ENCODE measurements at places on chromosomes 6 and 20.

DNA sequence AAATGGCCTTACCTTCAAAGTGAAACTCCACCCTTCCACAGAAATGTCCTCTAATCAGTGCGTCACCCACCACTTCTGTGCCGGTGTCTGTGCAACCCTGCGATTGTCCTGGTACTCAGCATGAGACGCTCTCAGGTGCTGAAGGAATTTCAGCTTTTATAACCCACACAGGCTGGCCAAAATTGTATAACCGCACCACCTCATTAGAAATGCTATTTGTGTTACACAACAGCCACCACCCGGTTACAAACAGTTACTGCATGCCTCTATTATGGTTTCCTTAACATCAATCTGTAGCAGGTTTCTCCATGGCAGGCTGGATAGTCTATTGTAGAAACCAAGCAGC, 51.5 kb downstream of the SLC23A2 start:
- DNase-seq: no peak

GRCh38 chr6:89612121-89612520, 26.4 kb downstream of the LYRM2 start:
- no peak for DNase-seq

- no peak for DNase-seq
Observed at GRCh38 chr20:43507150-43508080, at the start of gene L3MBTL1. Gene L3MBTL1, plus strand, starts transcription at chr20:43507697. Its CDS starts 5,807 bp downstream, at chr20:43513504.

GRCh38 chr6:120869397-120869796, 464.9 kb downstream of the TBC1D32 start:
- no peak for DNase-seq

DNA sequence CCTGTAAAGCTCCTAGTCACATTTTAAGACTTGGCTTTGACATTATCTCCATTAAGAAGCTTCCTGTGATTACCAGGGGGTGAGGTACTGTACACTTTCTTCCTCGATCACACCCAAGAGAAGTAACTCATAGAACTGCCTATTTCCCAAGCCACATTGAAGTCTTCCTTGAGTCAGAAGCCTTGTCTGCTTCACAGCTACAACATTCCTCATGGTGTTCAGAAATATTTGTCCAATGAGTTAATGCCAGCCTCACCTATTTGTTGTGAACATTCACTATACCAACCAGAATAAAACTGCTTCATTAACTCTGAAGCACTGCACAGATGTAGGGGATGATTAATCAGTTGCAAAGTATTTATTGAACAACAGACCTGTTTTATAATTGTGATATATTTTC, 622.3 kb downstream of the PTPRT start:
- DNase-seq: no peak

DNA sequence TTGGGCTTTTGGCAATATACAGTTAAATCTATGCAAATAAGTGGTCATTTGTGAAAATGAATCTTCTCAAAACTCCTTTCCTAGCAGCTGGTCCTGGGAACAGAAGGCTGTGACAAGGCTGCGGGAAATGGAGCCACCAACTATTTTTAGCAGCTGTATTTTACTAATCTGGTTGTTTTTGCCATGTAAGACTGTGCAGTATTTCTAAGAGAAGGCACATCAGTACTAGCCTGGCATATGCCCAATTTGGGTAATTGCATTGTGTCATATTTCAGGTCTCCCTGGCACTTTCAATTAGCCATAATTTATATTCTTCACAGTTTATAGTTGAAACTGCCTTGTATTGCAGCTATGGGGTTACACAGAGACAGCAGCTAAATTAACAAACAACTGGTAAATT, 109.6 kb downstream of the MANEA start:
- no peak for DNase-seq

- DNase-seq: no peak
Observed at GRCh38 chr6:134447423-134447822, 129.5 kb upstream of the SGK1 start.

- no peak for DNase-seq
Observed at GRCh38 chr6:36444470-36444869, 1.7 kb downstream of the KCTD20 start.

GRCh38 chr20:16408981-16409380, 164.3 kb downstream of the KIF16B start:
- DNase-seq: no peak

- peak; percentile 61 for DNase-seq
Observed at GRCh38 chr6:90610751-90611542, 24.1 kb upstream of the MAP3K7 start.

DNA sequence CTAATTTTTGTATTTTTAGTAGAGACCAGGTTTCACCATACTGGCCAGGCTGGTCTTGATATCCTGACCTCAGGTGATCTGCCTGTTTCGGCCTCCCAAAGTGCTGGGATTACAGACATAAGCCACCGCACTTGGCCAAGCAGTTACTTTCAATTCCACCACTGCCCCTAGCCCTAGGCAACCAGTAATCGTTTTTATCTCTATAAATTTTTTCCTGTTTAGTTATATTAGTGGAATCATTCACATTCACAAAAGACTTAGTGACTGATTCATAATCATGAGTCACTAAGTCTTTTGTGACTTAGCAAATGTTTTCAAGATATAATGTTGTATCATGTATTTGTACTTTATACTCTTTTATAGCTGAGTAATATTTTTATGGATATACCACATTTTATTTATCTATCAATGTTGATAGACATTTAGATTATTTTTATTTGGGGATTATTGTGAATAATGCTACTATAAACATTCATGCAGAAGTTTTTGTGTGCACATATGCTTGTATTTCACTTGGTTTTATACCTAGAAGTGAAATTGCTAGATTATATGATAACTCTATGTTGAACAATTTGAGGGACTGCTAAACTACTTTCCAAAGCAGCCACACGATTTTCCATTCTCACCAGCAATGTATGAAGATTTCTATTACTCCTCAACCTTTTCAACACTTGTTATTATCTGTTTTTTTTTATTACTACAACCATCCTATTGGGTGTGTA, 421.4 kb upstream of the ID4 start:
- DNase-seq: no peak

- peak; percentile 15 for DNase-seq
Observed at GRCh38 chr20:46253391-46253790, 54.9 kb downstream of the CDH22 start.

DNA sequence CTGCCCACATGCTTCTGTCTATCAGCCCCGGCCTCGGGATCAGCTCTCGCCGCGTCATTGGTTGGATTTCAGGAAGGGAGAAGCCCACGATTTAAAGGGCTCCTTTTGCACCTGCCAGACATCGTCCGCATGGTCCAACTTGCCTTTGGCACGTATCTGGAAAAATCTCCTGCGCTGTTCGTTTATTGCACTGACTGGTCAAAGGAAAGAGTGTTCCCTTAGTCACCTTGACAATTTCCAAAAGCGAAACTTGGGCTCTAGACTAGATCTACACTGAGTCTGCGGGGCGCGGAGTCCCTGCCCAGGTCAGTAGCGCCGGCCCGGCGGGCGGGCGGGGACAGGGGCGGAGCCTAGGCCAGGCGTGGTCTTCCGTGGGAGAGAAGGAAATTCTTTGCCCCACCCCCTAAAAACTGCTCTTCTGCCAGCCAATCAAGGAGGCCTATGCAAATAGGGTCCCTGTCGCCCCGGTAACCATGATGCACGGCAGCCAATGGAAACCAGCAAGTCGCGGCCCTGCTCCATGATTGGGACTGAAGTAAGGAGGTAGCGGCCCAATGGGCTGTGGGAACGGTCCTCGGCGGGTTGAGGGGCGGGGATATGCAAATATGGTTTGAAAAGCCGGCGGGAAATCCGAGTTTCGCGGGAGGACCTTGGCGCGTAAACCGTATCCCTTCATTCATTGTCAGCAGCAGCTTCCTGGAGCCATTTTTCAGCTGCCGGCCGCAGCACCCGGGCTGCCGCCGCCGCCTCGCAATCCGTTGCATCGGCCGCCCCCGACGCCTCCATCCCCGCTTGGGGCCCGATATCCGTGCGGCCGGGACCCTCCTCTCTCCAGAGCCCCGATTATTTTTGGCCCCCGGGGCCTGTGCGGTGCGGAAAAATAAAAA, at the start of gene E2F3:
E2F3 (plus strand) TSS at position 675 of the 887 bp plus-strand sequence. CDS start 354 bp downstream, outside the sequence.
- DNase-seq: peak; percentile 98

DNA sequence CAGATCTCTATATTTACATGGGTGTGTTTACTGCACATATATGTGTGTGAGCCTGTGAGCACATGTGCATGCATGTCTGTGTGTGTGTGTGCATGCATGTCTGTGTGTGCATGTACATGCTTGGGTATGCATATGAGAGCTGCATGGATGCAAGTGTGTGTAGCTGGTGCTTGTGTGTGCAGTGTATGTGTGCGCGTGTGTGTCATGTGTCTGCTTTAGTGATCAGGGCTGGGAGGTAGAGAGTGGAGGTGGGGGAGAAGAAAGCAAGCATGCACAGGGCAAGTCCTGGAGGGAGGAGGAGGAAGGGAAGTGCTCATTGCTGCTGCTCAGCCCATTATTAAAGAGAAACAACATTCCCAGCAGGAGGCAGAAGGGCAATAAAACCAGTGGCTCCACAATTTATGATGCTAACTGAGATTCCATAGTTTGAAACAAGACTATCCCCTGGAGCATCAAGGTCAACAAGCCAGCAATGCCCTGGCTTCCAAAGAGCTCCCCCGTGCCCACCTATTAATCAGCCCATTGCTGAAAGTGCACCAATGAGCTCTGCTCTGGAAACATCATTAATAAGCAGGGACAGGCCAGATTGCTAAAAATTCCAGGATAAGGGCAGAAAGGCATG, 414.0 kb downstream of the MAFB start:
- DNase-seq: no peak

DNA sequence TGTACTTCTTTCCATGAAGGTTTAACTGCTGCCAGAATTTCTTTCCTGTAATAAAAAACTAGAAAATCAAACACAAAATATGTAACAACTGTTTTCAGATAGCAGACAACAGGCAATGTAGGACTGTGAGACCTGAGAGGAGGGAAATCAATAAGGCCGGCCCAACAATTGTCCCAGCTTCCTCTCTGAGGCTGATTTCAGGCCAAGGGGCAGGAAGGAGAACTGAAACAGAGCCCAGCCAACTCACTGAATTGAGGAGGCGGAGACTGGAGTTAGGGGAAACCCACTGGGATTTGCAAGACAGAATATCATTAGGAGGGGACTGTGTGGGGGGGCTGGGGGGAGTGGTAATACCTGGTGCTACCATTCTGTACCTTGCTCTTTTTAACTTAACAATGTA, 42.2 kb downstream of the FLRT3 start:
- DNase-seq: no peak

- no peak for DNase-seq
Observed at GRCh38 chr20:16005021-16005914, 568.0 kb downstream of the KIF16B start.

GRCh38 chr20:23161968-23162696, 76.0 kb upstream of the CD93 start:
- DNase-seq: peak; percentile 99

DNA sequence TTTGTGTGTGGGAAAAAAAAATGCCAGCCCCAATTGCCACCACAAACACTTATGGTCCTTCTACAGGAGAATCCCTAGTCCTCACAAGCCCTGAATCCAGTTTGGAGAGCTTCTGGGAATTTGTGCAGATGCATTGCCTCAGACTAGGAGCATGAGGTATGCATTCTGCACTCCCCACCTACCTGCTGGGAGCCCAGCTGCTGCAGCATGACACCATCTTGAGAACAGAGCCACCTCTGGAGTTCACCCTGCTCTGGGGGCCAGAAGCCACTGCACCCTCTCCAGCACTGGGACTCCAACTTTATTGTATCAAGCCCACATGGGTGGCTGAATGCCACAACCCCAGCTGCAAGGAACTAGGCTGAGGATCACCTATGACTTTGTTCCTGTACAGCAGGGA, 568.5 kb upstream of the ID4 start:
- no peak for DNase-seq

DNA sequence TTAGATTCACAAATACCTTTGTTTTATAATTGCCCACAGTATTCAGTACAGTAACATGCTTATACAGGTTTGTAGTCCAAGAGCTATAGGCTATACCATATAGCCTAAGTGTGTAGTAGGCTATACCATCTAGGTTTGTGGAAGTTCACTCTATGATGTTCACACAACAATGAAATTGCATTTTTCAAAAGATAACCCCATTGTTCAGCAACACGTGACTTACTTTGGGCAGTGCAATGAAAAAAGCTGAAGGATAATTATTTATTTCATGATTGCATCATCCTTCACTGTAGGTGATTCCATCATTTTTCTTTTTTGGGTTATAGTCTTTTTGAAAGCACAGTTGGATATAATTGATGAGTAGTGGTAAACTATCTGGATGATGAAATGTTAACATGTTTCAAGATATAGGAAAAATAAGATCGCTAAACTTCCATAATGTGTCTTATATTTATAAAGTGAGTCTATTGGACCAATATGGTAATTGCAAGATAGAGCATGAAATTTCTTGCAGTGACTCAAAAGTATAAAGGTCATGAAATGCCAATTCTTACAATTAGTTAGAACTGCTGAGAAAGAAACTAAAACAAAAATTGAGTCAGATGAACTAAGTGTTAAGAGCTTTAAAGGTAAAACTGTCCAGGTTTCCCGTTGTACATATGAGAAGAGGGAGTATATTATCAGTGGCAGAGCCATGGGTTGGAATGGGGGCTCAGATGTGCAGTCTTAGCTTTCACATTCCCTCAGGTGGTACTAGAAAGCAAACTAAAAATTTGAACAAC, 164.4 kb downstream of the ZFAND3 start:
- DNase-seq: no peak

DNA sequence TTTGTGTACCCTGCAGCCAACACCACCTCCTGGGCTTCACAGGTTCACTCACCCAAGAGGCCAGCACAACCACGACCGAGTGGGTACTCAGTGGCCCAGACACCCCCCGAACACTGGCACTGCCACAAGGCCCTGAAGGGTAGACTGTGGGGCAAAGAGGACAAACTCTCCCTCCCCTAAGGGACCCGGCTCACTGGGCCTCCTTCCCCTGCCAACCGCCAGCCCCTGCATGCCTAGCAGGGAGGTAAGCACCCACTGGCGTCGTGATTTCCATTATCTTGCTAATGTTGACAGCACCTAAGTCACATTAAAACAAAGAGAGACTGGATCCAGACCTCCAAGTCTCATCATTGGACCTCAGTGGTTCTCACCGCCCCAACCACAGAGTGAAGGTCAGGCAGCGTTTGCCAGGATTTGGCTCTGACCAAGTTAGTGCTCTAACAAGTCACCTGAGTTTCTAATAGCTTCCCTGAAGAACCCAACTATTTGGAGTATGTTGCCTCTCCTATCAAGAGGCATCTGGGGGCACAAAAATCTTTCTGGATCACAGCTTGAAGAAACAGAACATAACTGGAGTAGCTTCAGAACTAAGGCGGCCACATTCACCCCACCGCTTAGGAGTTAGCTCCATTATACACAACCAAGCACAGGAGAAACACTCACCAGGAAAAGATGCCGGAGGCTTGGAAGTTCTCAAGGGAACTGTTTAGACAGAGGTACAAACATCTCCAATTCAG, 14.0 kb upstream of the APMAP start:
- no peak for DNase-seq

- no peak for DNase-seq
Observed at GRCh38 chr6:40724886-40725285, 137.7 kb upstream of the LRFN2 start.
